ENCODE measurements at places on chromosomes 11 and 22.

- no peak for DNase-seq
Measured at GRCh38 chr11:111309215-111309915, 11.0 kb downstream of the POU2AF3 start.

GRCh38 chr11:4797206-4797605, 7.0 kb downstream of the OR52R1 start:
- DNase-seq, result no peak

- no peak for DNase-seq
Measured at GRCh38 chr11:69975822-69976221, 102.3 kb upstream of the ANO1 start.

- DNase-seq, result no peak
Measured at GRCh38 chr11:97574976-97575665, 1185.3 kb downstream of the JRKL start.

- DNase-seq, result no peak
Measured at GRCh38 chr11:119284344-119285157, 32.4 kb downstream of the MCAM start.

- no peak for DNase-seq
Measured at GRCh38 chr11:78815831-78816230, 241.2 kb upstream of the NARS2 start.

GRCh38 chr11:93528757-93529645, 14.2 kb downstream of the SMCO4 start:
- no peak for DNase-seq

DNA sequence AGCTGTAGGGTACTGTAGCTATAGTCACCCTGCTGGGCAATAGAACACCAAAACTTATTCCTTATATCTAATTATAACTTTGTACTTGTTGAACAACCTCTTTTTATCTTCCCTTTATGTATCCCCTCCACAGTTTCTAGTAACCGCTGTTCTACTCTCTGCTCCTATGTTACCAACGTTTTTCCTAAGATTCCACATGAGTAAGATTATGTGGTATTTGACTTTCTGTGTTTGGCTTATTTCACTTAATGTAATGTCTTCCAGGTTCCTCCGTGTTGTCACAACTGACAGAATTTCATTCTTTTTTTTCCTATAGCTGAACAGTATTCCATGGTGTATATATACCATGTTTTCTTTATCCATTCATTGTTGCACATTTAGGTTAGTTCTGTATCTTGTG, 258.4 kb downstream of the DYNC2H1 start:
- DNase-seq, result no peak

- DNase-seq, result no peak
Measured at GRCh38 chr22:43006753-43007152, 8.2 kb downstream of the PACSIN2 start.

DNA sequence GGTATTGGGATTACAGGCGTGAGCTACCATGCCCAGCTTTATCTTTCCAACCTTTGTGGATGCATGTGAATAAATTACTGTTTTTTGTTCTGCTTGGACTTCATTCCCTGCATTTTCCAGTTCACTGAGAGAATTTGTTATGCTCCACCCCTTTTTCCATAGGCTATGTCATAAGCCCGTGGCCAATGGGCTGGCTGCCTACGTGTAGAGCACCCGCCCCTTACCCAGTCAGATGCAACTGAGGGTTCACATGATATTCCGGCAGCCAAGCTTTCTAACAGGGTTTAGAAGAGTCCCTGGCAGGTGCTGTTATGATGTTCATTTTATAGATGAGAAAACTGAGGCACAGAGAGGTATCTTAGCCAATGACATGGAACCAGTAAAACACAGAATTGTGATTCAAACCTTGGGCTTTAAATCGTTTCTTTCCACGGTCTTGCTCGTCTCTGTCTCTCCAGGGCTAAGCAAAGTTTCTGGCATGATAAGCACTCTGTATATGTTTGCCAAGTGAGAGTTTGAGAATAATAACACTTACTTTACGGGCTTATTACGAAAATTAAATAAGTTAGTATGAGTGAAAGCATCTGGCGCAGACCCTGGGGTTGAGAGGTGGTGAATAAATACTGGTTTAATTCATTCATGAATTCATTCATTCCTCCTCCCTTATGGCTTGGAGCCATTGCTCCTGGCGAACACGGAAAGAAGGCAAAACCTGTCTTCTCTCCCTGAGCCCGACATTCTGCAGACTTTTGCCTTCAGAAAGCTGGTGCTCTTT, 42.4 kb upstream of the RASD2 start:
- DNase-seq, result no peak

DNA sequence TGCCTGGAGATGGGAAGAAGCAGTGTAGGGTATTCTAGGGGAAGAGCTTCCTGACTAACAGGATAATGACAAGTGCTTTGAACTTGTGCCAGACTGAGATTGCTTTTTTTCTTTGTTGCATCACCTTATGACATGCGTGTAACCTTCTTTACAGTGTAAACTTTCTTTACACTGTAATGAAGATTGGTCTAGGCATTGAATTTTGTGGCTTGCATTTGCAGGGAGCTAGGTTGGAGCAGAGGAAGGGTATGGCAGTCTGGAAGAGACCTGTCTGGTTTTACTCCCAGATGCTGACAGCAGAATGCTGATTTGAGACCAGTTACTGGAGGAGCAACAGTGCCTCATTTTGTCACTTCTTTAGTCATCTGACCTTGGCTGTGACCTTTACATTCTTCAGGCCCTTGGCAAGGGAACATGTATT, 5.6 kb downstream of the DDB2 start:
- no peak for DNase-seq

GRCh38 chr11:2092956-2093412, 46.2 kb downstream of the IGF2 start:
- DNase-seq, result peak; percentile 16
